Activated T-cell treated with anti-CD3 and anti-CD28 coated beads for 4 hours (primary cell): ENCODE measurements at places on chromosomes 3 and 15.

- DNase-seq = no peak
Observed at GRCh38 chr3:81989274-81989673, 227.8 kb upstream of the GBE1 start.

- DNase-seq = no peak
Observed at GRCh38 chr15:78695046-78695671, 54.1 kb upstream of the CHRNB4 start.

DNA sequence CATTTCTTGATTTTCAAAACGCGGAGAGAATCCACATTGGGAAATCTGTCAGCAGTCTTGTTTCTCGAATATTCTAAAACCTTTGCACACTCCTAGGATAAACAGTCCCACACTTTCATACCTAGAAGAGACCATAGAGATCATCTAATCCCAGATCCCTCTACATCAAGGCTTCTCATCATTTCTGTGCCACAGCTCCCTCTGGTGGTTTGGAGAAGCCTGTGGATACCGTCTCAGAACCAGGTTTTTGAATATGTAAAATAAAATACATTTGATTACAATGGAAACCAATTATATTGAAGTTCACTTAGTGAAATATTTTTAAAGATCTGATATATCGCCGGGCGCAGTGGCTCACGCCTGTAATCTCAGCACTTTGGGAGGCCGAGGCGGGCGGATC is 211.9 kb upstream of the GOLGA6L4 start:
- DNase-seq = no peak

DNA sequence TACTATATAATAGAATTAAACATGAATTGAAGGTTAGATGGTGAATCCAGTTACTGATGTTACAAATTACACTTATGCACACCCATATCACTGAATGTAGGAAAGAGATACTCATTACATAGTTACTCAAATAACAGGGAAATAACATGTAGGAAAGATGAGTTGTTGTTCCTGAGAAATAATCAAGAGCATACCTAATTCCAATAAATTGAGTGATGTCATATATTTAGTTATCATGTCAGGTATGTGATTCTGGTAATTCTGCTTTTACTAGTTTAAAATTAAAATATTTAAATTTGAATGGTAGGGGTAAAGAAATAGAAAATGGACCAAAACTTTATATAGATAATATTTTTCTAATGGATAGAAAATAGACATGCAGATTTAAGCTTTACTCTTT is 102.6 kb upstream of the MYZAP start:
- no peak for DNase-seq

DNA sequence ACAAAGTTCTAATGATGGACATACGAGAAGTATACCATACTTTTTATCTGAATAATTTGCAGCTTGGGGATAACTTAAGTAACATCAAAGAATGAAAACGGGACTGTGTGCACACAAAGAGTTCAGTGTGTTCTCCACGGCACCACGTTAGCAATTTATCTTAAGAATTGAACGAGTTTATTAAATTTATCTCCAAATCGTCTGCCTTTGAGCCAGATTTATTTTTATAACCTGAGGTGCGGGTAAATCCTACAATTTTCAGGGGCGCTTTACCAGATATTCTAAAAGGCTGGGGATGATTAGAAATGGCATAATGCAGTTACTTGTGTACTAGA is 3.5 kb downstream of the CHD2 start:
- DNase-seq = no peak

DNA sequence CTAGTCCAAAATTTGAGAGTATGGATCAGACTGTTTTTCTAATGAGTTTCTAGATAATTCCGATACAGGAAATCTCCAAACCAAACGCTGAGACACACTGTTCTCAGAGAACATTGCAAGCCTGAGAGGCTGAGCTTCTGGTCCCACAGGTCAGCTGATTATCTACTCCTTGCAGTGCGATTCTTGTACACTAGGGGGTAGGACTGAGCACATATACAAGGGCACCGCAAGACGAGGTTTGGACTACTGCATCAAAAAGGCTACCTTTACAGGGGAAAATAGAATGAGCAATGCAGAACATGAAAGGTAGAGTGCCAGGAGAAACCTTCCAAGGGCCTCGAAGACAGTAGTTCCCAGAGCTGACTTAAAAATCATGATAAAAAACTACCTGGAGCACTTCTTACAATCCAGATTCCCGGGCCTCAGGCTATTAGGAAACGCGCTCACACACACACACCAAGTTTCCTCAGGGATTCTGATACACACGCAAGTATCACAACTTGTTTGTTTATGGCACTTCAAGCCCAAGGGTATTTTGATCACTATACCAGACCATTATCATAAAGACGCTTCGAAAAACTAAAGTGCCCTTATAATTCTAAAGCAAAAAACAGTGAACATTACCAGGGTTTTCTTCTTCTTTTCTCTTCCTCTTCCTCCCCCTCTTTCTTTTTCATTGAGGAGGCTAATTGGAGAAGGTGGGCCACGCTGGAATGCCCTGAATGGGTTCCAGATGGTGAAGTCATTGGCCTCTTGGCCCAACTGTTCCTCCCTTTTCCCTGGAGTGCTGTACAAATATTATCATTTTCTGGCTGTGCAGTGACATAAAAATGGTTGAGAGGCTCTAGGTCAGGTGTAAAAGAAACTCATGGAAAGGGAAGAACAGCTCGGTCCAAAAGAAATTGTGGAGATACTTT is 61.8 kb downstream of the SLC12A8 start:
- DNase-seq = peak; percentile 53

GRCh38 chr15:76973362-76973743 is 21.6 kb upstream of the PSTPIP1 start:
- DNase-seq = peak; percentile 51

- DNase-seq = no peak
Observed at GRCh38 chr15:65902373-65902772, 33.1 kb downstream of the RAB11A start.

- no peak for DNase-seq
Observed at GRCh38 chr15:91853948-91854638, 585 bp downstream of the SLCO3A1 start.

- DNase-seq = no peak
Observed at GRCh38 chr3:4551794-4552442, 58.8 kb downstream of the ITPR1 start.

GRCh38 chr3:16329826-16330129 is 64.8 kb downstream of the OXNAD1 start:
- DNase-seq = no peak

DNA sequence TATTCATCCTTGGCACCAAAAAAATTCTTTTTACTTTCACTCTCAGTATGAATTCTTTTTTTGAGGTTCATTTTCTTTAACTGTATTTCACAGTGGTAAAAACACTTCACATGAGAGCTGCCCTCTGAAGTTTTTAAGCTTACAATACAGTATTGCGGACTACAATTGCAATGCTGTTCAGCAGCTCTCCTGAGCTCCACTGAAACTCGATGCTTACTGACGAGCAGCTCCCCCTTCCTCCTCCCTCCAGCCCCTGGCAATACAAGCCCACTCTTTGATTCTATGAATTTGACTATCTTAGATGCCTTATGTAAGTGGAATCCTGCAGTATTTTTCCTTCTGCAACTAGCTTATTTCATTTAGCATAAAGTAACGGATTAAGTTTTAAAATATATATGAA is 183.4 kb downstream of the ADAMTS17 start:
- DNase-seq = no peak

DNA sequence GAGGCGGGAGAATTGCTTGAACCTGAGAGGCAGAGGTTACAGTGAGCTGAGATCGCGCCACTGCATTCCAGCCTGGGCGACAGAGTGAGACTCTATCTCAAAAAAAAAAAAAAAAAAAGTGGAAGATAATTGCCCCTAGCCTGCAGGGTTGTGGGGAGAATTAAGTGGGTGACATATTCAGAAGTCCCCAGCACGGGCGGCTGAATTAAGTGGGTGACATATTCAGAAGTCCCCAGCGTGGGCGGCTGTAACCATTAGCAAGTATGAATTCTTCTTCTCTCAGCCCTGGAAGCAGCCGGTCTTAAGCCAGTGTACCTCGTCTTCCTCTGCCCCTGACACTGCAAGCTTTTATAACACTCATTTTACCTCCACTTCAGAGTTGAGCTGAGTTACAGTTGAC is 44.7 kb downstream of the FBLN2 start:
- no peak for DNase-seq

DNA sequence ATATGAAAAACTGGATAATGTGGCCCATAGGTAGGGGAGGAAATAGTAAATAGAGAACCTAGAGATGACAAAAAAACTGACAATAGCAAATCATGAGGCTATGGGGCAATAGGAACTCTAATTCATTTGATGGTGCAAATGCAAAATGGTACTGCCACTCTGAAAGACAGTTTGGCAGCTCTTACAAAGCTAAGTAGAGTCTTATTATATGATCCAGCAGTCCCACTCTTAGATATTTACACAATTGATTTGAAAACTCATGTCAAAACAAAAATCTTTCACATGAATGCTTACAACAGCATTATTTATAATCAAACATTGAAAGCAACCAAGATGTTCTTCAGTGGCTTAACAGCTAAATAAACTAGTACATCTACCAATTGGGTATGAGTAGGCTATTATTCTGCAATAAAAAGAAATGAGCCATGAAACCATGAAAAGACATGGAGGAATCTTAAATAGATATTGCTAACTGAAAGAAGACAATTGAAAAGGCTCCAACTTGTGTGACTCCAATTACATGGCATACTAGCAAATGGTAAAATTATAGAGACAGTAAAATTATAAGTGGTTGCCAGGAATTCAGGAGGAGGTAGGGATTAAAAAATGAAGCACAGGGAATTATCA is 321.8 kb upstream of the STAC start:
- DNase-seq = no peak

DNA sequence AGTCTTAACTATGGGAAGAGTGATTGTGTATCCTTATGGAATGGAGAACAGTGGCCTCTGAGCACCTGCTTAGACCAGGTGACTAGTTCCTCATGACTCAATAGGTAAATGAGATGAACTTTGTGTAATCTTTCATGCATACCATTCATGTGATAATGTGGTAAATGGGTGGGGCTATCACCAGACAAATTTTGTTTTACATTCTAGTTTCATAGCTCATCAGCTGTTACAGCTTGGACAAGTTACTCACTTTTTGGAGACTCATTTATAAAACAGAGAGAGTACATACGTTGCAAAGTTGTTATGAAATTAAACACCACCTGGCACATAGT is 103.7 kb upstream of the TGFBR2 start:
- DNase-seq = no peak

DNA sequence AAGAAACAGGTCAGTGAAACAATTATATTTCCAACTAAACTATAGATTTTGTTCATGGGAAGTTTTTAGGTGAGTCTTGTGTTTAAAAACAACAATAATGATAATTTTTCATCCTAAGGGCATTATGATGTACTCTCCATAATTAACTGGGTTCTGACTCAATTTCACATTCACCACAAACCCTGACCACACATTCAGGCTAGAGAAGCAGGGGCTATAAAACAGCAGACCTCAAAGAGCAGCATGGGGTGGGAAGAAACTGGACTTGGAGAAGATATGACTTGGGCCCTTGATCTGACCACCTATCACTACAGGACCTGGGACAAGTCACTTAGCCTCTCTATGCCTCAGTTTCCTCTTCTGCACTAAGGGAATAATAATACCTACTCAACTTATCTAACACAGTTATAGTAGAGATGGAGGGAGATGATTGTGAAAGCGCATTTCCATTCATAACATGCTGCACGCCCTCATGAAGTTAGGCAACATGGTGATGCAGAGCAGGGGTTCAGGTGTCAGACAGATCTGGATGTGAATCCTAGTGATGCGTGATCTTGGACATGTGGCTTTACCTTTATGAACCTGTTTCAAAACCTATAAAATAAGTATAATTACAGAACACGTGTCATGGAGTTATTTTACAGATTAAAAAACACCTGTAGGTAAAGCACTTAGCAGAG is 63.0 kb upstream of the ACP3 start:
- DNase-seq = no peak

- no peak for DNase-seq
Observed at GRCh38 chr3:37096975-37097374, 77.4 kb downstream of the LRRFIP2 start.

DNA sequence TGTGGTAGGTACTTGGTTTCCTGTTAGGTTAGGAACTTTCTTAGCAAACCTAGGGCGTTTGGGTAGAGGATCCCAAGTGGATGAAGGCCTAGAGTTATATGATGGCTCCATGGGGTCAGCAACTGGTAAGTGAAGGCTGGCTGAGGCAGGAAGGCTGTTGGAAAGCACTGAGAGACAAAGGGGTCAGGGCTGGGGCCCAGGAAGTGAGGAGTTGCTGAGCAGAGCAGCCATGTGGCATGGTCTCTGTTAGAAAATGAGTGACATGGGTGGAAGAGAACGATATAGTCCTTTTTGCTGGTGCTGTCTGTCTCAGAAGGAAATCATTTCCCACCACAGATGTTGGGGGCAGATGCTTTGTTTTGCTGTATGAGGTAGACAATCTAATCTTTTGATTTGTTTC is 34.5 kb upstream of the MGLL start:
- DNase-seq = no peak

DNA sequence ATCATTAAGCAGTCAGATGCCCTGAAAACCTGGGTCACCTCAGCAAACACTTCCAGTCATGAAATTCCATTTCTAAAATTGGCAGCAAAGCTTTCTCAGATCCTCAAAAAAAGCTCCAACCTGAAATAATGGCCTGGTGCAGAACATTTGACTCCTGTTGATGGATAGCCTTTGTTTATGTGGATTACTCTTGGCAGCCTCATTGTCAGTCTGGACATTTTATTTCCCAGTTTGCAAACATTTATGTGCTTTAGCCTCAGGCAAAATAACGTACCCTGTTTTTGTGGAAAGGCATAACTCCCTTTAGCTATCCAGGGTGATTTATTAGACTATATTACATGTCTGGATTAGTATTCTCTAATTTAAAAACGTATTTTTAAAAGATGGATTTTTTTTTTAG is 53.9 kb downstream of the PXYLP1 start:
- DNase-seq = no peak
